NCI-H2227 treated with DMSO at 0.1 percent for 48 hours (cell line): ENCODE measurements at places on chromosomes 13 and 19.

DNA sequence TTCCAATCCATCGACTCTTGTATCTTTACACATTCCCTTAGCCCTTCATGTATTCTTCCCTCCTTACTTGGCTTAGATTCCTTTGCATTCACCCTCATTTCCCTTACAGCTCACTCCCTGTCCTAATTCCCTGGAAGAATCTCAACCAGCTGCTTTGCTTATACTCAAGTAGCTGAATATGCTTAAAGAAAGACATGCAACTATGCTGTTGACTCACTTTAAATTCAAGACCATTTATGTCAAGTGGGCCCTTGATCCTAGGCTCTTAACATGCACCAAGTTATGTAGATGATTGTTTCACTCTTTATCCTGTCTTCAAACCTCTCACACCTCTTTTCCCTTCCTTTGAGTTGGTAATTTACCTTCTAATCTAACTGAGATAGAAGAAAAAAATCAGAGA lies 7.4 kb downstream of the CCDC122 start:
- no peak for DNase-seq

- no peak for DNase-seq
Measured at GRCh38 chr13:110248449-110249143, 58.4 kb downstream of the COL4A1 start.

GRCh38 chr19:49057636-49058234 lies at the start of gene CGB7:
Gene CGB7, minus strand, starts transcription at chr19:49057749. Its CDS starts 2,374 bp downstream, at chr19:49055375.
- no peak for DNase-seq

DNA sequence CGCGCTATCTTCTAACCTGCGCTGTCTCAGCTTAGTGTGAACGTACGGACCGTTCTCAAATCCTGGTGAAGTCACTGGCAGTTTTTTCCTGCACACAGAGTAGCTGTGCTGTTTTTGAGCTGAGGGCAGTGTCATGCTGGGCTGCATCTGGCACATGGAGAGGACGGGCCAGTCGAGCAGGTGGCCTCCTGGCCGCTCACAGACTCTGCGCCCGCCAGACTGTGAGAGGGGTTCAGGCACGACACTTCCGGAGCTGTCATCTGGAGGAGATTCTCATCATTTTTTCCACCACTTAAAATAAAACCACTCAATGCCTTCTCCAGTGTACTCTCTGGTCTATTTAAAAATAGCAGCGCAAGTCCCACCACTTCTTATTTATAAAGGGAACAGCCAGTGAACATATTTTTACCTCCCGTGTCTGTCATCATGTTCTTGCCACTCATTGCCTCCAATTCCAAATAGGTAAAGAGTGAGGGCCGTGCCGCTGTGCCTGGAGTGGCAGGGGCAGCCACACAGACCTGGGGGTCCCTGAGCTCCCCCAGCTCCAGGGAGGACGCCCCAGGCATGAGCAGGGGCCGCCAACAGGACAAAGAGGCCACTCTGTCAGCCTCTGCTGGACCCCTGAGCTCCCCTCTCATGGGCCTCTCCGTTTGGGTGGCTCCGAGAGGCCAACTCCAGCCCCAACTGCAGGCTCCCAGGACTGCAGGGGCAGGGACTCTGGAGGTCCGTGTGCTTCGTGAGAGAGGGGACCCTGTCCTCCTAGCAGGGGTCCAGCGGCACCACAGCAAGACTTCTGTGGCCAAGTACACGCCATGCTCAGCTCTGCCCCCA lies 36.9 kb upstream of the GRTP1 start:
- DNase-seq: no peak

- no peak for DNase-seq
Measured at GRCh38 chr19:35116072-35116801, 614 bp downstream of the FXYD3 start.

DNA sequence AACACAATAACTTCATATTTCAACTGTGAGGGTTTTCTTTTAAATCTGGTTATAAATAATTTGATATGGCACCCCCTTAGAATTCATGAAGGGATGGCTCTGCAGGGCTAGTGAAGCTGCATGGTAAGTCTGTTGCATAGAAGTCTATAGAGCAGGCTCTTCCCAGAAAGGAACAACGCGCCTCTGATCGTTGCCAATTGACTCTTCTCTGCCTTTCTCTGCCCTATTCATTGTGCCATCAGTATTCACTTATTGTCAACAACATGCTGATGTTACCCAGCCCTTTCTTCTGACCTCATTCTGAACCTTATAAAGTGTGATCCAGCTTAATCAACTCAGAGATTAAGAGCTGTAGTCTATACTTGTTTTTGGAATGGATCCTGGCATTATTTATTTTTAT lies 16.3 kb upstream of the DCT start:
- DNase-seq: no peak

DNA sequence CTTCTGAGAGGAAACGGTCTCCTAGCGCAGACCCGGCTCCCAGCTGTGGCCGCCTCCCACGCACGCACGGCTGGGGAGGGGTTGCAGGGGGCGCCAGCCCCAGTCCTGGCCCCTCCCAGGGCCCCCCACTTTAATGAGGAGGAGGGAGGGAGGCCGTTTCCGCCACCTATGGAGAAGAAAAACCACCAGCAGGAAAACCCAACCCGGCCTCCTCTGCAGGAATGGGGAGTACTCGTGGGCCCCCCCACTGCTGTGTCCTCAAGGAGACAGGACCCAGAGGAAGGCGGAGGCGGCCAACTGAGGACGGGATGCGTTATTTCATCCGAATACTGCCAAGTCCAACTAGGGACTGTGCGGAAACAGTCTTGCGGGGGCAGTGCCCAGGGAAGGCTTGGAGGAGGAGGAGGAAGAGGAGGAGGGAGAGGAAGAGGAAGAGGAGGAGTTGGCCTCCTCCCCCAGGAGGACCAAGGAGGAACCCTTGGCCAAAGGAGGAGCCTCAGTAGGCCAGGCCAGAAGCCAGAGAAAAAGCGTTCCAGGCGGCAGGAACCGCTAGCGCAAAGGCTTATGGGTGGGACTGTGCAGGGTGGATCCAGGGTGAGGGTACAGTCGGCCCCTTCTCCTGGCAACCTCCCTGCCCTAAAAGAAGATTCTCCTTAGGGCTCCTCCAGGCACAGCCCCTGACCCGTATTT lies 3.9 kb upstream of the SSBP4 start:
- DNase-seq: peak; percentile 69

DNA sequence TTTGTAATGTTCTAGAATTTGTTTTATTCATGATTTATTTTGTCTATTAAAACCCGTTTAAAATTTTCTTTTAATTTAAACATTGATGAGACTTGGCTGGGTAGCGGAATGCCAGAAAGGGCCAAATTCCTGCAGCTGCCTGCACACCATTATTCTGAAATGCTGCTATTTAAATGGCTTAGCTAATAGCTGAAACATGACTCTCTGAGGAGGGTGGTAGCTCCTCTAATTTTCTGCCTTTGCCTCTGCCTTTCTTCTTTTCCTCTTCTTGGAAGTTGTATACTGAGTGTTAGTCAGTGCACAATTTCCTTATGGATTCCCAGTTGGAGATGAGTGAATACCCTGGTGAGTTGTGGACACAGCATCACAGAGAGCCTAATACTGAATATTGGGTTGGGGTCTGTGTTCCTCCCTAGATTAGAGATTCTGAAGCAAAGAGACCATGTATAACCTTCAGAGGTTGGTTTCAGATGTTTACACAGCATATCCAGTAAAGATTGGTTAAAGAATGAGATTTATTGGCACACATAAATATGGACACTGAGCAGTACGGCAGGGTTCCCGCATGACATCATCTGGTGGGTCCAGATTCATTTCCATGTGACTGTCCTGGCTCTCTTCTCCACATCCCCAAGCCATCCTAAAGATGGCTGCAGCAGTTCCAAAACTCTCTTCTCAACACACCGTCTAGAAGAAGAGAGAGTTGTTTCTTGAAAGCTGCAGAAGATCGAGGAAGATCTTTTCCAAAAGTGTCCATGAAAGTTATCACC lies 55.9 kb downstream of the MTUS2 start:
- no peak for DNase-seq

DNA sequence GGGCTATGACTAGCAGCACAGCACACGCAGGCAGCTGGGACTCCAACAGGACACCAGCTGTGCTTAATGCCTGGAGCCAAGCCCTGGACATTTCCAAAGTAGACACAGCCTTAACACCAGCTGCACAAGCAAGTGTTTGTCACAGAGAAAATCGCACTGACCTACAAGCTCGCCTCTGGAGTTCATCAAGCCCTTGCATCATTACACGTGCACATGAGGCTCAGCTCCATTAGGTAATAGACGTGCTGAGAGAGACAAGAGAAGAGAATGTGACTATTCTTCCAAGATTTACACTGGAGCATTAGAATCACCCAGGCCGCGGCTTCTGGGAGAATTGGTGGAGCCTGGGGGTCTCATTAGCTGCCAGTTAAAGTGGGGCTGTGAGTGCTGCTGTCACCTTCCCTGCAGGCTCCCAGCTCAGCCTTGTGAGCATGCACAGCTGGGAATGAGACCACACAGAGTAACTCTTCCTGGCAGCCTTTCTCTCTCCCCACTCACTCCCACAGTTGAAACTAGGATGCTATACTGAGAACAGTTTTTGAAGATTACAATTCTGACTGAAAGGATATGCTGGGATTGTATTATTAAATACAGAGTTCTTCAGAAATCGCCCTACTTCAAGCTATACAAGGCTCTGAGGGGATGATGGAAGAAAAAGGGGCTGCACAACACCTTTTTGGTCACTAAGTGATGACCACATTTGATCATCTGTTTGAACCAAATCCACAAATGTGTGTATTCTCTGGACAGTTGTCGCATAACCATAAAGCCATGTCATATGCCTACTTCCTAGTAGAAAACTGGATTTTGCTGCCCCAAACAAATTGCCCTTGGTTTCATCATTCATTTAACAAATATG lies 10.5 kb downstream of the STOML3 start:
- DNase-seq: peak; percentile 18

DNA sequence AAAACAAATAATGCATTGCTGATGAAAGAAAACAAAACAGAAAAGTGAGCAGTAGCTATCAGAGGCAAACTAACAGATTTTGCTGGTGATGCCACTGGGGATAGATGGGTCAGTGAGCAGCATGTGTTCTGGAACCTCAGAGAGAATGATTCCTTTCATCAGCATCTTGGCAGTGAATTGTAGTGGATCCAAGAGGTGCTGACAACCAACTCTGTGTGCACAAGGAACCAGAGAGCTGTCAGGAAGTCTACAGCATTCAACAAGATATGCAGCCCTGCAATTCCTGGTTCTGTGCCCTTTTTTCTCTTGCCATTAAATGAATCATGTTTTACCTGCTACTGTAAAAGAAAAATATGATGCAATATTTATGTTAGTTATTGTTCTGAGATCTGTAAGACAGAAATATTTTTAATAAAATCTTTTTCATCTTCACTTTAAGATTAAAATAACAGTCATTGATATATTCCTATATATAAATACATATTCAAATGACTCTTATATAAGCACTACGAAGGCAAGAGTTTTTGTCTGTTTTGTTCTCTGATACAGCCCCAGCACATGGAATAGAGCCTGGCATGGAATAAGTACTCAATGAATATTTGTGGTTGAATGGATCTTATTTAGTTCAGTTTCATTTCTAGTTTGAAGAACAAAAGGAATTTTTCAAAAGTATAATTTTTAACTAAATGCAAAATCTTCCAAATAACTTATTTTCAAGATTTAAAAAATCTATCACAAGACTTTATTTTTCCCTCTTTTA lies 80.8 kb downstream of the FREM2 start:
- no peak for DNase-seq

DNA sequence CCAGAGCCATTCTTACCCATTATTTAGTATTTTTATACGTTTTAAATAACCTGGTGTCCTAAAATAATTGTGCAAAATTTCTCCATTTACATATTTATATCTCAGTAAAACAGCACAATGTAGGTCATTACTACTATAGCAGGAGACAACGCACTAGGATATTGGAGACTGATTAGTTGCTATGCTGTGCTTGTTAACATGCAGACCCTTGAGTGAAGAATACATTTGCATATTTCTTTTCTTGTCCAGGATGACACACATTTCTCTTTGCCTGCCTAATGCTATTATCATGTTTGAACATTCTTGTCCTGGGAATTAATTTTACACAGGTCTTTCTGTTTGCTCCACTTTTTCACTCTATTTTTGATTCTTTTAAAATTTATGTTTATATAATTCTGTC lies 823.8 kb upstream of the ATXN8OS start:
- DNase-seq: no peak
